ACHN (cell line): ENCODE measurements at places on chromosomes 7 and 10.

DNA sequence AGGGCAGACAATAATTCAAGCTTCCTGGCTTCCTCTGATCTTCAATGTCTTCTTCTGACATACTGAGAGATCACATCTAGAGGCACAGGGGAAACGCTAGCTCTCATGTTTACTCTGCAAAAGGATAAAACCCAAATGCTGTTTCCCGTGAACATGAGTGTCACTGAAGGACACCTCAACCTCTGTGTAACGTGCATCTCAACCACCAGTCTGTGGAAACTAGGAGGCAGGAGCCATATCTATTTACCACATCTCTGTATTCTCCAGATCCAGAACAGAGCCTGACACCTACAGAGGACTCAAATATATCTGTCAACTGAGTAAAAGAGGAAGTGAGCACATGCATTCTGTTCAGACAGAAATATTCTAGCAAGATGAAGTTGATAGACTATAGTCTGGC is 140.3 kb upstream of the TARP start:
- no peak for DNase-seq

DNA sequence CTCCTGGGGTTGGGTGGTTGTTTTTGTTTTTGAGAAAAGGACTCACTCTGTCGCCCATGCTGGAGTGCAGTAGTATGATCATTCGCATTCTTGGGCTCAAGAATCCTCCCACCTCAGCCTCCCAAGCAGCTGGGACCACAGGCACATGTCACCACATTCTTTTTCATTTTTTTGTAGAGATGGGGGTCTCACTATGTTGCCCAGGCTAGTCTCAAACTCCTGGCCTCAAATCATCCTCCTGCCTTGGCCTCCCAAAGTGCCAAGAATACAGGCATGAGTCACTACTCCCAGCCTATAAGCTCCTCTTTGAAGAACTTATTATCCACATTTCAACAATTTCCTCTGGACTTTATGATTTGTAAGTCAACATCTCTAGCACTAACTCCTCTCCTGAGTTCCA is 102.7 kb downstream of the KMT2C start:
- DNase-seq = no peak

GRCh38 chr10:125038637-125039036 is 96.7 kb downstream of the ZRANB1 start:
- peak; percentile 68 for DNase-seq

GRCh38 chr7:51020944-51021343 is 238.2 kb upstream of the GRB10 start:
- DNase-seq = no peak

DNA sequence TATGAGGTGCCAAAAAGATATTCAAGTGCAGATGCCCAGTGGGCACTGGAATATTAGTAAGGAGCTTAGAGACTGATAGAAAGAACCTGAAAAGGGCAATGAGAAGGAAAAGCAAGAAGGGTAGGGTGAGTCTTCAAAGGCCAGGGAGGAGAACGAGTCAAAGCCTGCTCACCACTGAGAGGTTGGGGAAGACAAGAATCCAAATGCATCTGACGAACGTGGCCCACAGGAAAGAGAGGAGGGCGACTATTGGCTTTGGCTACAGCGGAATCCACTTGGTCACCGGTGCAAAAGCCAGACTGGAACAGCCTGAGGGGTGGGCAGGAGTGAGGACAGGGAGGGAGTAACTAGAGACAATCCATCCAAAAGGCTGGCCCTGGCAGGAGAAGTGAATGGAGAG is 216.7 kb upstream of the KLF14 start:
- no peak for DNase-seq

GRCh38 chr7:96233084-96233483 is 88.8 kb downstream of the SLC25A13 start:
- peak; percentile 34 for DNase-seq

- no peak for DNase-seq
Measured at GRCh38 chr10:7492660-7493046, 81.8 kb upstream of the SFMBT2 start.

DNA sequence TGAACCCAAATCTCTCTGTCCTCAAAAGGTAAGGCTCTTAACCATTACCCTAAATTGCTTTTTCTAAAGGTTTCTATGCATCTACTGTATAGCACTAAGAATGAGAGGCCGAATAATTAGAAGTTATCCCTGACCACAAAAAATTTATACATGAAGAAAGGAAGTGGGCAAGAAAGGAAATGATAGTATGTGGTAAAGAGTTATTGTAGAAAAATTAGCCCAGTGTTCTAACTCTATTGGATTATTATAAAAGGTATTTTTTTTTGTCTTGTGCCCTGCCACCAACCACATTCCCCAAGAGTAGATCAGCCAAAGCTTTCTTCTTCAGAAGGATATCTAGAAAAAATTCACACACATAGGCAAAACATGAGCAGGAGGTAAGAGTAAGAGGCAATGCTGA is 45.4 kb downstream of the DKK1 start:
- DNase-seq = no peak

DNA sequence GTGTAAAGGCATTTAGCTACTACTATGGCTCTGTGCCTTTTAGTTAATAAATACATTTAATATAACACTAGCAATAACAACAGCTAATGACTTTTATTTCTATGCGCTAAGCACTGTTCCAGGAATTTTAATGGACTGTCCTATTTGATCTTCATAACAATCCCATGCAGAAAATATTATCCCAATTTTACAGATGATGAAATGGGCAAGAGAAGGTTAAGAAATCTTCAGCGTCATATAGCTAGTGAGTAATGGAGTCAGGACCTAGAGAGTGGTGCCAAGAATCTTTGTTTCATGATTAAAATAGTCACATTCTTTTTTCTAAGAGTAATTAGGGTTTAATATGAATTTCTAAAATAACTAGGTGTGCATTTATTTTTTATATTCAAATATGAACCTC is 32.4 kb downstream of the ACTA2 start:
- no peak for DNase-seq

- no peak for DNase-seq
Measured at GRCh38 chr7:46969303-46970130, 612.4 kb downstream of the TNS3 start.

GRCh38 chr7:101743241-101743994 is 74.0 kb upstream of the CUX1 start:
- peak; percentile 56 for DNase-seq

DNA sequence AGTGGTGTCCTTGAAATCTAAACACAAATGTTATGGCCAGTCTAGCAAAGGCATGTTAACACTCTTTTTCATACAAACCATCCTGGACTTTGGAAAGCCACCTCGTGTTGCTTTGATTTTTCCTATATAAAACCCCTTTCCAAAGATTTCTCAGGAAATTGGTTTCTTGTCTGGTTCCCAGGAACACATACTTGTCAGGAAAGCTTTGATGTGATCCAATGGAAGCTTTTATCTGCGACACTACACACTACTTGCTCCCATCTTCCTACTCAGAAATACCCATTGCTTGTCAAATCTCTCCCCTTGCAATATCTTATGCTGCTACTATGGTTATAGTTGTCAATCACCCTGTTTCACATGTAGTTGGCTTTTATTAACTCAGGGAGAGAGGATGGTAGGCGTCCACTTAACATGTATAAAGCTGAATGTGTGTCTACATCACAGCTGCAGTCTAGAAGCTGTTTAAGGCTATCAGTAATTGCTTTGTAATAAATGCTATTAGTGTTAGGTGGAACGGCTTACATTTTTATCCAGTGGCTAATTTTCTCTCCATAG is 189.6 kb downstream of the GPAM start:
- no peak for DNase-seq

GRCh38 chr7:94176694-94177200 is 172.6 kb upstream of the BET1 start:
- no peak for DNase-seq

GRCh38 chr10:78377356-78377755 is 343.7 kb downstream of the RPS24 start:
- DNase-seq = no peak

GRCh38 chr10:36526033-36526432 is 599.4 kb upstream of the ANKRD30A start:
- no peak for DNase-seq

DNA sequence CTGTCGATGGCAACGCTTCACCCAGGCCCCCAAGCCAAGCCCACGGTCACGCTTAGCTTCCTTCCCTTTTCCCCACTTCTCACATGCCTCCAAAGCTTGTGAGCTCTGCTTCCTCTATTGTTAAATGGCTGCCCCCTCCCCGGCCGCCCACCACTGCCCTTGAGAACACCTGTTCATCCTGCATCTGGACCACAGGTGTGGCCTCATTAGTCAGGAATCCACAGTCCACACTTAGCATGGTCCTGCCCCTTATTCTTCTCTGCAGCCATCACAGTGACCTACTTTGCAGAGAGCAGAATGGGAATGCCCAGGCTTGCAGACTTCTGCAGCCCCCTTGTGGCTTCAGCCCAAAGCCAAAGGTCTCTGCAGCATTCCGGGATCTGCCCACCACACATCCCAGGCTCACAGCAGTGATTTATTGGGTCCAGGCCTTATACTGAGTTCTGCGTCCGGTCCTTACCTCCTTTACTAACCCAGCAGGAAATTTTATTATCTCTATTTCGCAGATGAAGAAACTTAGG is 66.9 kb downstream of the PTPRE start:
- DNase-seq = peak; percentile 24

DNA sequence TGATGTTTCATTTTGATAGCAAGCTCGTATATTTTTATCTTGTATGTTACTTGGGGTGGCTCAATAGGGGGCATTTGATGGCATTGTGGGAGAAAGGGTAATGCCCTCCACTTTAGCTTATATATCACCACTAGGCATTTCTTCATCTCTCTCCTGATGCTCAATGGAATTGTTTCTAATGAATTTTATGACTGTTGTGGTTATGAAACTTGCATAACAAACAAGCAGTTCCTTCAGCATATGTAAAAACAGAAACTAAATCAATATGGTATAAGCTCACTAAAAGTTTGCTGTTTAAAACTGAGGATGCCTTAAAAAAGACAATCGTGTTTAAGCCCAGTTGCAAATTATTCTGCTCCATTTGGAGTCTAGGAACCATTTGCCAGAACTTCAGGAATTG is 75.5 kb downstream of the CDK14 start:
- no peak for DNase-seq

GRCh38 chr7:47571331-47572093 is 10.4 kb downstream of the TNS3 start:
- peak; percentile 86 for DNase-seq

DNA sequence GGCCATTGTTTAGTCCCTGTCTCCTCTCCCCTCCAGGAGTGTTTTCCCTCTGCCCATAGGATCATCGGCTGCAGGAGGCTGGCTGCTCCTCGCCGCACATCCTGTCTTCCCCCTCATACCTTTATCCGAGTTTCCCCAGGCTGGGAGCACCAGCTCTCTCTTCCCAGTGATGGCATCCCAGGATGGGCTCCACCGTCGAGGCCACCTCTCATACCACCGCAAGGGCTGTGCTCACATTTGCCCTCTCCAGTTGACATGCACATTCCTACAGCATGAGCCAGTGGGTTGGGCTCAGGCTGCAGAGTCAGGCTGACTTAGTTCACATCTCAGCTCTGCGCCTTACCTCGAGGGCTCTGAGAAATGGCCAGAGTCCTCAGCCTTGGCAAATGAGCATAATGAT is 12.1 kb downstream of the HKDC1 start:
- DNase-seq = peak; percentile 84

- DNase-seq = no peak
Measured at GRCh38 chr7:117065571-117066150, 112.4 kb downstream of the ST7 start.

- DNase-seq = no peak
Measured at GRCh38 chr7:74527842-74528241, 74.1 kb downstream of the GTF2IRD1 start.

DNA sequence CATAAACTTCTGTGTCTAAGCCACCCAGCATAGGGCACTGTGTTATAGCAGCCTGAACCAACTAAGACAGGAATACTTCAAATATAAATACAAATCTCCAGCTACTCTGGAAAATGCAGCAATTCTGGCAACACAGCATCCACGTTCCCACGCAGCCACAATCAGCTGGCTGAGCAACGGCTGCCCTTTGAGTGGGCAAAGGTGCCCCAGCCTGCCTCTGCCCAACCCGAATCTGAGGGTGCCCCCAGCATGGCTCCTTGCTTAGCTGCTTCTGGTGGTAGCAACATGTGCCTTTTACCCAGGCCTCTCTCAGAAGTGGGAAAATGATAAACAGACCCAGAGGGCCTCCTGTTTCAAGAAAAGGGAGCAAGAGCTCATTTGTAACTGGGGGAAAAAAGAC is 12.0 kb downstream of the DRGX start:
- no peak for DNase-seq

- DNase-seq = no peak
Measured at GRCh38 chr10:24661376-24661775, 62.3 kb downstream of the ARHGAP21 start.

DNA sequence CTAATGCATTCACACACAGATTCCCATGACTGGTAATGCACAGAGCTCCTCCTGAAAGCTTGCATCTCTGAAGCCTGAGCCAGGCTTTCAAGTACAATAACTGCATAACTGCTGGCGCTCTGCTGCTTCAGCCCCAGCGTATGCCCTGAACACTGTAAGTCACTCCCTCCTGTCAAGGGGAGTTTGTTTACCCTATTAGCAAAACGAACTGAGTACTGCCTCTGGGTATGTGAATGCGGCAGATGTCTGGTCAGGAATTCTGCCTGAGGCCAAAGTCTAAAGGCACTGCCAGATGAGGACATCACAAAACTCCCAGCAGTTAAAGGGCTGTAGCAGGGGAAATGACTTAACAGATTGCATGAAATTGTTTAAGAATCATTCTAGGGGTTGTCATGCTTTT is 97.7 kb downstream of the NRCAM start:
- DNase-seq = no peak

- no peak for DNase-seq
Measured at GRCh38 chr10:89129911-89130310, 77.2 kb downstream of the CH25H start.

- no peak for DNase-seq
Measured at GRCh38 chr7:121459148-121459547, 63.0 kb upstream of the FAM3C start.

- DNase-seq = no peak
Measured at GRCh38 chr10:62467527-62467926, 93.4 kb downstream of the ZNF365 start.

DNA sequence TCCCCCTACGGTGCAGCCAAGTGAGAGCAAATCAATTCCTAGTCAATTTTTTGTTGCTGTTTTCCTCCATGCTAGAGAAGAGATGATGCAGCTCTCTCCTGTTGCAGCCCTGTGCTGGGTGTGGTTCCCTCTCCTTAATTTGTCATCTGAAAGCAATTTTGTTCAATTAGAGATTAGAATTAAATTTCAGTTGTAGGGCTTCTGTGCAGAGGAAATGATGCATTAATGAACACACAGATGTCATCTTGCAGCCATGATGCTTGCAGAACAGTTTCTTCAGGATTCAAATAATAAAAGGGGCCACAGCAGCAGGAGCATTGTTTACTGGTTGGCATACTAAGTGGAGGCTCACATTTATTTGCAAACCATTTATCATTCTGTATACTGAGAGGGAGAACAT is 266.0 kb downstream of the AUTS2 start:
- DNase-seq = no peak
